ENCODE measurements at places on chromosomes 3 and 15.

- DNase-seq: no peak
Measured at GRCh38 chr3:27125821-27126501, 243.2 kb downstream of the NEK10 start.

DNA sequence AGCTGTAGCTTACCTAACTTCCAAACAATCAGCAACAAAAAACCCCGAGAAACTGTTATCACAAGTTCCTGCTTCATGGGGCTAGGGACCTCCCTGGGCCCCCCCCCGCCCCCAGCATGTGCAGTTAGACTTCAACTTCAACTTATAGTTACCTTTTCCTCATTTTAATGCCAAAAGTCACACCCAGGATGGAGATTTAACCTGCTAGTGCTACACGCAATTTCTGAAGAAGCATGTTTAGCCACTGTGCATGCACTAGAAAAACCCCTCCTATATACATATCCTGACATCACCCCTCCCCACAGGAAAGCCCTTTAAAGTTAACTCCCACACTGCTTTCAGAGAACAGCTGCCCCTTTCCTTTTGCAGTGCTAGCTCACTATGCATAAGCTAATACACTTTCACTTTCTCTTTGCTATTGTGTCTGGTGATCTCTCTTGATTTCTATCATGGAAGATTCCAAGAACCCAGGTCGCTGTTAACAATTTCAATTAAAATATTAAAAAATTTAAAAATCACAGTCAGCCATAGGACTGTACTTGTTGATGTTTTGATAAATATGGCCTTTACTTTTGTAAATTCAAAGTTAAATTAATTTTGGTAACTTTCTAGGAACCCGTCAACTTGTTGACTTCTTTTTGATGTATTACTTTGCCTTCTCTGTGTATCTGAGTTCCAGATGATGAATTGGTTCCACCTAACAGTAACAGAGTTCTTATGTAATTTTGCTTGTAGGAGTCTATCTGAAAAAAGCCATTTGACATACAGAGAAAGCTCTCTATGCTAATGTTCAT is 75.2 kb upstream of the ACAD9 start:
- no peak for DNase-seq

DNA sequence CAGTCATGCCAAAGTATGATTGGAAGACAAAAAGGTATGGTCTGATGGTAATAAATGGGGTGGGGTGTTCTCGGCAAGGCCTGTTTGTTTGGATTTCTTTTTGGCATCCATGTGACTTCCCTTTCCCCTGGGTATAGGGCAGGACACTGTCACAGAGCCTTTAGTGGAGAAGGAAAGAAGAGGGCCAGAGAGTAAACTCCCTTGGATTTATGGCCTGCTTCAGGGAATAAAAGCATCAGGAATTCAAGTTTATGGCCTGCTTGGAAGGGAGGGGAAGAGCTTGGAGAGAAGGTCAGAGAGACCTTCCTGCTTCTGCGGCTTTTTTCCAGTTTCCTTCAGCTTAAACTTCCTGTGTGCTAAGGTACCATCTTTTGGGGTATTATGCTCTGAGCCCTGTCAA is 179.4 kb upstream of the ADAMTS9 start:
- DNase-seq: no peak

- DNase-seq: no peak
Measured at GRCh38 chr3:50415816-50416215, 56.5 kb upstream of the TMEM115 start.

- no peak for DNase-seq
Measured at GRCh38 chr3:15486020-15486419, 35.5 kb downstream of the COLQ start.

DNA sequence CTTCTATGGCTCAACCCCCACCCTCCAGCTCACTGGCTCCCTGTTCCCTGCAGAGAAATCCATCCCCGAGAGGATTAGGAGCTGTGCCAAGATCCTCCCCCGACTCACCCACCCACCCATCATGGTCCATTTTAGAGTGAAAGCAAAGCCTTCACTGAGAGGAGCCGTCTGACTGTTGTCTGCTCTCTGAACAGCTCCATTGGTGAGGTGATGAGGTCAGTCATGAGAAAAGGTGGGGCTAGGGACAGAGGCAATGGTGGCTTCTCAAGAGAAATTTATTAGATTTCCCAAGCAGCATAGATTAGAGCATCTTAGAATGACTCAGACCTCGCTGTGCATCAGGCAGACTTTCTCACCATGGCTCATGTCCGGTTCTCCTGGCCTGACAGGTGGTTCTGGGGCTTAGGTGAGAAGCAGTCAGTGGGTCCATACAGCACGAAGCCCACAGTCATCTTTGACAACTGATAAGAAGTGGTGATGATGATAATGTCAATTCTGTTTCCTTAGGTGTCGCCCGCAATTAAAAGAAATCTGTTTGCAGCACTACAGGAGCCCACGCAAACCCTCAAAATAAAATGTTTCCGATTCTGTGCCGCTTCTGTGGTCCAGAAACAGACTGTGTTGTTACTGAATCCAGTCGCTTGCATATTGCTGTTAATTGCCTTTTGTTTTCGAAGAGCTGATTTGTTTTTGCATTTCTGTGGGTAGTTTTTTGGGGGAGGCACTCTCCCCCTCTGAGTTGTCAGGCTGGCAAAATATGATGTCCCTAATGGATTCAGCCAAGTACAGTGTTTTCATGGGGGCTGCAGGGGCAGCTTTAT is 24.8 kb upstream of the RHO start:
- DNase-seq: no peak

DNA sequence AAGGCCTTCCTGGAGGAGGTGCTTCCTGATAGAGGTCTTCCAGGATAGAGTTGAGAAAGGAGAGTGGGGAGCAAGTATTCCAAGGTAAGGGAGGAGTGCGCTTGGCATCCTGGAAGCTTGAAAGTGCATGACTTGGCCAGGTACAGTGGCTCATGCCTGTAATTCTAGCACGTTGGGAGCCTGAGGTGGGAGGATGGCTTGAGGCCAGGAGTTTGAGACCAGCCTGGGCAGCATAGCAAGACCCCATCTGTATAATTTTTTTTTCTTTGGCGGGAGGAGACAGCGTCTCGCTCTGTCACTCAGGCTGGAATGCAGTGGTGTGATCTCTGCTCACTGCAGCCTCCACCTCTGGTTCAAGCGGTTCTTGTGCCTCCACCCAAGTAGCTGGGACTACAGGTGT is 19.2 kb upstream of the MORF4L1 start:
- DNase-seq: no peak

DNA sequence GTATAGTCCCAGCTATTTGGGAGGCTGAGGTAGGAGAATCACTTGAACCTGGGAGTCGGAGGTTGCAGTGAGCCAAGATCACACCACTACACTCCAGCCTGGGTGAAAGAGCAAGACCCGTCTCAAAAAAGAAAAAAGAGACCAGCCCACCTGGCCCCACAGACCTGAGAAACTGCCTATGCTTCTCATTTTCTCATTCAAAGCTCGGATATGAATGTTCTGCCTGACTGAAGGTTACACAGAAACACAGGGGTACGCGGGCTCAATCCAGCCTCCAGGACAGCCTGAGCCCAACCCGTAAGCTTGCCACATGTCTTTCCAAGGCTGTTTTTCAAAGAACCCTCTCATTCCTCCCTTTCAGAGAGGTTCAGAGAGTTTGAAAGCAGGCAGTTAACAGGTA is 9.7 kb upstream of the LRRC15 start:
- DNase-seq: no peak

- DNase-seq: no peak
Measured at GRCh38 chr3:50466177-50466576, 37.3 kb downstream of the CACNA2D2 start.

- no peak for DNase-seq
Measured at GRCh38 chr15:70414626-70415025, 316.9 kb upstream of the TLE3 start.

DNA sequence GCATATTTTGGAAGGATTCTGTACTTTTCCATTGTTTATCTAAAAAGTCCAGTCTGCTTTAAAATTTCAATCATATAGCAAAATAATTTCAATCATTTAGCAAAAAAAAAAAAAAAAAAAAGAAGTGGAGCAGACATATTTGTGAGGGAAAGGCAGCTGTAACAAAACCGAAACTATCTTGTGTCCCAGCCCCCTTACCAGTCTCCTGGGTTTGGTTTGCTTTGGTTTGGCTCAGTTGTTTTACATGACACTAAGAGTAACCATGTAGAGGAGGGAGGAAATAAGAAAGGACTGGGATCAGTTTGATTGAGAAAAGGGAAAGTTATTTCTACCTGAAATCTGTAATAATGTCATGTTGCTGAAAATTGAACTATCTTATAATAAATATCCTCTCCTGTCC is 158.8 kb upstream of the GADL1 start:
- no peak for DNase-seq

- no peak for DNase-seq
Measured at GRCh38 chr15:89806559-89807550, 7.8 kb downstream of the ANPEP start.

DNA sequence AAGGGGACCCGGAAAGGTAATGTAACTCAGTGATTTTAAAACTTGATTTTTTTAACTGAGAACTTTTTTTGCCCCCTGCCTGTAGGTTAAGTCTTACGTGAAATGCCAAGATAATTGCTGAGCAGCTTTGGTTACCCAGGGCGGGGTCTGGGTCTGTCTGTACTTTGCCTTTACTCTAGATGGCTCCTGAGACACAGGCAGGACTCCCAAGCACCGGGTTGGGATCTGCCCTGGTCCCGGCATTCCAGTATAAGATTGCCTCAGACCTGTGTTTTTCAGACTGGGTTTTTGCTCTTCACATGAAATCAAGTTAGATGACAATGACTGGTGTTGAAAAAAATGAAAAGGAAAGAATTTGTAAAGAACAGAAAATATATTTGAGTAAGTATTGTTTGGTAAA is 40.3 kb downstream of the WDR76 start:
- no peak for DNase-seq

DNA sequence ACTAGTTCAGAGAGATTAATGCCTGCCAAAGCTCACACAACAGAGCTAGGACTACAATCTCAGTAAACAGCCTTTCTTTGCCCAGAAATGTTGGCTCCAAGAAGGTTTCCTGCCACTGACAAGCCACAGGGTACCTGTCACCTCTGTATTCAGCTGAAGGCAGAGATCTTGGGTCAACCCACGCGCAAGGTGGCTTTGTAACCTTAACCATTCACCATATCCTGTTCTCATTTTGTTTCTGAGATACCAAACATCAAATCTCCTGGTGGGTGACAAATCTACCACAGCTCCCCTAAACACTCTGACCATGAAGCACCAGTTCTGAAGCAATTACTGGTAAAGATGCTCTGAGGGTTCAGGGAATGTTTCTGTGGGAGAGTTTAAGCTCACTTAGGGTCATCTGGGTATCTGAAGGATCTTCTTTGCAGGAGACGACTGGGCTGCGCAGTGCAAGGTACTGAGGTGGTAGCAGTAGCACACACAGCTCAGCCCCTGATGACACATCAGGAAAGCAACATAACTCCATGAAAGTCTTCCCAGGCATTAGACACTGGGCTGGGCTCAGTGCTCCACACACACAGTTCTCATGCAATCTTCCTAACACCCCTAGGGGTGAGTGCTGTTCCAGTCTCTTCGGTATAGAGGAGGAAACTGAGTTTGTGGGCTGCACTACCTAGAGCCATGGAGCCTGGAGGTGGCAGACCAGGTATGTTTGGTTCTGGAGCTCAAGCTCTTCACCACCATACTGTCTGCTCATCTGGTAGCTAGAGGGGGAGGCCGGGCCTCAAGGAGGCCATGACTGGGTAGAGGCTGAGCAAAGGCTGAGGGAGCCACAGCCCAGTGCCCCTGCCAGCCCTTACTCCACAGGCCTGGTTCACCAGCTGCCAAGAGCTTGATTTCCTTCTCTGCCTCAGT is 7.7 kb downstream of the CXCR6 start:
- DNase-seq: no peak

- no peak for DNase-seq
Measured at GRCh38 chr15:37037071-37037655, 63.2 kb downstream of the MEIS2 start.

GRCh38 chr15:40918146-40918798 is 10.9 kb upstream of the DLL4 start:
- peak; percentile 77 for DNase-seq

Measured in NCI-H510A (cell line).